Heart right ventricle (tissue), 16 donors: ENCODE measurements at places on chromosomes 2 and 18. TPM values are rescaled to one million over a fixed set of nuclear protein-coding genes. Genes with fewer than 3 reads are reported as not detected.

GRCh38 chr2:10481055-10481665 lies 33.0 kb upstream of the ODC1 start:
- H3K4me1 ChIP-seq = no peaks in the 10 kb centered on the region
- DNase-seq = no peak
- H3K27me3 ChIP-seq = peaks cover 8% of the 10 kb centered on the region
- H3K27ac ChIP-seq = no peak overlapping the region
- H3K36me3 ChIP-seq = no peaks in the 10 kb centered on the region

- H3K27me3 ChIP-seq = no peaks in the 10 kb centered on the region
- no peak overlapping the region for H3K27ac ChIP-seq
- no peak overlapping the region for H3K4me3 ChIP-seq
- no peak for DNase-seq
Measured at GRCh38 chr2:161115605-161116380, 44.4 kb upstream of the TANK start.

The FAM110C gene
- total RNA-seq = 2.4 TPM

DNA sequence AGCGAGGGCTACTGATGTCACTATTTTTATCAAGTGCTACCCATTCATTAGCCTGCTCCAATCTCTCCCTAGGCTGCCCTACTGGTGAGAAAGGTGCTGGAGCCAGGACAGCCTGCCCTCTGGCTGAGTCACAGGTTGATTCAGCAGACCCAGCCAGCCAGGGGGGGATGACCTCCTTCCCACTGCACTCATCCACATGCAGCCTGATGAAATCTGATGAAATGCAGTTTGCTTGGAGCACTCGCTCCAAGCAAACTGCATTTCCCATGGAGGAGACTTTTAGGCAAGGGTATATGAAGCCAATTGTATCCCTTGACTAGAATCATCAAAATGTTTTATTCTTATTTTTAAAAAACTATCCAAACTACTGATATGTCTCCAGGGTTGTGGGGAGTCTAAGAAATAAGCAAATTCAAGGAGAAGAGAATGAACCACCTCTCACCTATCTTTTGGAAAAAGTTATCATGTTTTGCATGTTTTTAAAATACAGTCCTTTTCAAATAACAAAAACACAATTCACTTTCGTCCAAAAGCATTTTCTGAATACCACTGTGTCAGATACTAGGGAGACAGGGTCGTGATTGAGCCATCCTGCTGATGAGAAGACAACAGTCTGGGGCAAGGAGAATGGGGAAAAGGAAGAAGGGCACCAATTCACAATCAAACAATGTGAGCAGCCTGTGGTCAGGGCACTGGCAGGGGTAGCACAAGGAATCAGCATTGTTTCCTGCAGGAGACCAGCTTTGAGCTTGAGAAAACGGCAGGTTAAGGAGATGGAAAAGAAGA lies 128.3 kb downstream of the AFF3 start:
- no peaks in the 10 kb centered on the region for H3K36me3 ChIP-seq
- DNase-seq = peak; percentile 59
- no peak overlapping the region for H3K4me3 ChIP-seq
- H3K27ac ChIP-seq = no peak overlapping the region

DNA sequence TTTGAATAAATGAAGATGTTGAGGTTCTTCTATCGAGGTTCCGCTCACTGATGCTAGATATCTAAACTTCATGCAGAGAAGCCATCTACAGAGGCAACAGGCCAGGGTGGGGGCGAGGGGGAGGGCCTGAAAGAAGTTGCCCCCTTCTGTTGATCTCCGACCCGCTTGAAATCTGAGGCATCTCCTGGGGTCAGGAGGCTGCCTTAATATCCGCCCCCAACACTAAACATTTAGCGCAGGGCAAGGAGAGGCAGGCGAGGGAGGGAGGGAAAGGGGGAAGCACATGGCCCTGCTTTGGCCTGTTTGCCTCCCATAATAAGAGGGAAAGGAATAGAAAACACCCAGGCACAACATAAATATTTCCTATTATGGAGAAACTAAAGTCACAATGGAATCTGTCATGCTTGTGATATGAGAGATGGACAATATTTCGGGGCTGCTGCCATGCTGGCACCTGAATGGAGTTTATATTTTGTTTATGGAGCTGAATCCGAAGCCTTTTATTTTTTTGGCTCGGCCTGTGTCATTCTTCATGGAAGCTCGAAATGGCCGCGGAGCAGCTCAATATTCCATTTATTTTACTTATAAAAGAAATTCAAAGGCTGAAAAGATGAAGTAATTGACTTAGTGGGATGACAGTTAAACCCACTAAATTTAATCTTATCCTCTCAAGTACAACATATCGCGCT lies 221.1 kb downstream of the INSIG2 start:
- peaks cover 66% of the 10 kb centered on the region for H3K27me3 ChIP-seq
- H3K36me3 ChIP-seq = no peaks in the 10 kb centered on the region
- H3K27ac ChIP-seq = no peak overlapping the region
- peak overlapping the region; percentile 61 for H3K4me3 ChIP-seq

DNA sequence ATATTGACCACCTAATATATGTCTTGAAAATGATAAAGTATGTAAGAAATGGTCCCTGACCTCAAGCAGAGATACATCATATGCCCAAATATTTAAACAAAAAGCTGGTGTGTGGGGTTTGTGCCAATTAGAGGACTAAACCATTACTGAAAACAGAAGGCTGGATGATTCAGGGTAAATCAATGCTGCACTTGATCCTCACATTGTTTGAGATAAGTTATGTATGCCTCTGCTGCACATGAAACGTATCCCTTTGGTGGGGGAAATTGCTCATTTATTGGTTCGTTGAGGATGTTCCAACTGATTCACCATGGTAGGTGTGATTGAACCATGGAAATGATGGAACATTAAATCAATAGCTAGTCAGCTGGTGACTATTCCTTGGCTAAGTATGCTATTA lies 24.7 kb upstream of the DARS1 start:
- no peak overlapping the region for H3K27ac ChIP-seq
- peaks cover 54% of the 10 kb centered on the region for H3K4me1 ChIP-seq
- no peak overlapping the region for H3K4me3 ChIP-seq
- no peaks in the 10 kb centered on the region for H3K36me3 ChIP-seq
- no peaks in the 10 kb centered on the region for H3K27me3 ChIP-seq

The GAL3ST2 gene
- not detected for total RNA-seq

GRCh38 chr18:64219517-64219916 lies 70.6 kb upstream of the LINC00305 start:
- H3K4me1 ChIP-seq = no peaks in the 10 kb centered on the region
- H3K36me3 ChIP-seq = no peaks in the 10 kb centered on the region
- no peak overlapping the region for H3K4me3 ChIP-seq
- H3K27ac ChIP-seq = no peak overlapping the region
- H3K27me3 ChIP-seq = no peaks in the 10 kb centered on the region

The GDF7 gene
- total RNA-seq = 0.99 TPM

DNA sequence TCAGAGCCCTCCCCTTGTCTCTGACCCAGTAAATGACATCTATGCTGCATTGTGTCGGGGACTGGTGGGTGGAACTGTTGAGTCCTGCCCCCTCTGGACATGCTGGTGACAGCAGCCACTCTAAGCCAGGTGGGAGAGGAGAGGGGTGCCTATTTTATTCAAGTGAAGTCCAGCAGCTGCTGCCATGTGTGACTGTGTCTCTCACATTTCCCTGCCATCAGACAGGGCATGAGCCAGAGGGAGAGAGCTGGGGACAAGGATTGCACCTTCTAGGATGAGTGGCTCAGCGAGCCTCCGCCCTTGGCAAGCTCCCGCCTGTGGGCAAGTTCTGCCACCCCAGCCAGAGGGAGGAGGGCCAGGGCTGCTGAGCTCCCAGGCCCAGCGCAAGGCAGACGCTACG lies 13.7 kb downstream of the NGEF start:
- no peaks in the 10 kb centered on the region for H3K4me1 ChIP-seq
- H3K36me3 ChIP-seq = no peaks in the 10 kb centered on the region
- DNase-seq = no peak
- no peaks in the 10 kb centered on the region for H3K27me3 ChIP-seq

The CAPN14 gene
- total RNA-seq = 0.26 TPM

- no peak overlapping the region for H3K27ac ChIP-seq
- no peaks in the 10 kb centered on the region for H3K4me1 ChIP-seq
- H3K36me3 ChIP-seq = no peaks in the 10 kb centered on the region
- no peak for DNase-seq
- no peaks in the 10 kb centered on the region for H3K27me3 ChIP-seq
- H3K4me3 ChIP-seq = no peak overlapping the region
Measured at GRCh38 chr2:238585836-238586821, 159.4 kb downstream of the ASB1 start.

The C2orf80 gene
- not detected for total RNA-seq

The SLC23A3 gene
- 0.38 TPM for total RNA-seq

DNA sequence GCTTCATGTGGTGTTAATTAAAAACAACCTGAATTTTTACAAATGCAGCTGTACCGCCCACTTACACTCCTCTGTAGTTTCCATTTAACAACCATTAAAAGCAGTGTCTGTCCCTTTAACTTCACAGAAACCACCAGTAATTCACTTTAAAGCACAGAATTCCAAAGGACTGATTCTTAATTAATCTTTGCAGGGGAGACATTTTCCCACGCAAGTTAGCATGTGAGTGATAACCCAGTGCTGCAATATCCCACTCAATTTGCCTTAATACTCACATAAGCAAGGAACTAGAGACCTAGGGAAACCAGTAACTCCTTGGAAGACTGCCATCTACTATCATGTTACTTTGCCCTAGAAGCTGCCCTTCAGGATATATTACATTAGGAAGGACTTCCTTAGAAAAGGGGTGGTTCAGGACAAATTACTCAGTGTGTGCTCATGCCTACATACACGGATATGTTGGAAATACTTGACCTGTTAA lies 102.3 kb downstream of the OSR1 start:
- H3K27me3 ChIP-seq = no peaks in the 10 kb centered on the region
- no peak overlapping the region for H3K27ac ChIP-seq
- no peaks in the 10 kb centered on the region for H3K36me3 ChIP-seq
- DNase-seq = no peak
- no peaks in the 10 kb centered on the region for H3K4me1 ChIP-seq

GRCh38 chr2:234771176-234771575 lies 180.6 kb upstream of the SH3BP4 start:
- H3K4me3 ChIP-seq = no peak overlapping the region
- DNase-seq = no peak
- no peaks in the 10 kb centered on the region for H3K4me1 ChIP-seq
- no peak overlapping the region for H3K27ac ChIP-seq

GRCh38 chr2:46804794-46805193 lies 110.8 kb downstream of the MCFD2 start:
- no peaks in the 10 kb centered on the region for H3K36me3 ChIP-seq
- no peak overlapping the region for H3K27ac ChIP-seq
- H3K4me3 ChIP-seq = no peak overlapping the region
- no peak for DNase-seq
- H3K27me3 ChIP-seq = no peaks in the 10 kb centered on the region

GRCh38 chr18:56627991-56628390 lies 10.4 kb downstream of the TXNL1 start:
- peaks cover 33% of the 10 kb centered on the region for H3K36me3 ChIP-seq
- no peaks in the 10 kb centered on the region for H3K27me3 ChIP-seq
- H3K4me3 ChIP-seq = no peak overlapping the region
- H3K27ac ChIP-seq = no peak overlapping the region
- DNase-seq = no peak

DNA sequence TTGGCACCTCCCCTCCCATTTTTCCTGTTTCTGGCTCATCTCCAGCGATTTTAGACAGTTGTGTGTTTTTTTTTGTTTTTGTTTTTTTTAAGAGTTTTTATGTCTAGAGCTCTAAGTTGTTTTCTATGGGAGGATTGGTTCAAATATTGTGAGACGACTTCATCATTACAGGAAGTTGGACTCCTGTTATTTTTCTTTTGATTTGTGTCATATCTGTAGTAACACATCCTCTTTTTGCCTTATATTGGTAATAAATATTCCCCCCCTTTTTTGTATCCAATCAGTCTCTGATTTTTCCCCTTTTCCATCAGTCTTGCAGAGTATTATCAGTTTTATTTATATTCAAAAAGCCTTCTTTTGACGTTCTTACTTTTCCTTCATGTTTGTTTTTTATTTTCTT lies 89.0 kb downstream of the KIAA1328 start:
- no peaks in the 10 kb centered on the region for H3K36me3 ChIP-seq
- H3K27me3 ChIP-seq = no peaks in the 10 kb centered on the region
- H3K4me1 ChIP-seq = no peaks in the 10 kb centered on the region
- H3K4me3 ChIP-seq = no peak overlapping the region
- no peak for DNase-seq

GRCh38 chr2:11541693-11542274 lies 7.9 kb downstream of the GREB1 start:
- H3K27ac ChIP-seq = no peak overlapping the region
- H3K27me3 ChIP-seq = no peaks in the 10 kb centered on the region
- H3K36me3 ChIP-seq = no peaks in the 10 kb centered on the region

GRCh38 chr2:144078106-144078505 lies 441.8 kb downstream of the ZEB2 start:
- no peaks in the 10 kb centered on the region for H3K4me1 ChIP-seq
- H3K4me3 ChIP-seq = no peak overlapping the region
- DNase-seq = no peak

GRCh38 chr2:217618744-217619143 lies 384.1 kb downstream of the TNS1 start:
- no peak overlapping the region for H3K27ac ChIP-seq
- H3K4me1 ChIP-seq = peaks cover 4% of the 10 kb centered on the region
- no peaks in the 10 kb centered on the region for H3K36me3 ChIP-seq
- no peak overlapping the region for H3K4me3 ChIP-seq

GRCh38 chr2:195105581-195105980 lies 551.4 kb upstream of the SLC39A10 start:
- DNase-seq = no peak
- no peak overlapping the region for H3K4me3 ChIP-seq
- no peaks in the 10 kb centered on the region for H3K36me3 ChIP-seq
- H3K27ac ChIP-seq = no peak overlapping the region

GRCh38 chr18:37419315-37419714 lies 146.3 kb downstream of the CELF4 start:
- no peak for DNase-seq
- H3K27me3 ChIP-seq = no peaks in the 10 kb centered on the region
- no peak overlapping the region for H3K27ac ChIP-seq
- no peak overlapping the region for H3K4me3 ChIP-seq
- H3K36me3 ChIP-seq = no peaks in the 10 kb centered on the region

- H3K4me1 ChIP-seq = no peaks in the 10 kb centered on the region
- H3K27me3 ChIP-seq = no peaks in the 10 kb centered on the region
- H3K36me3 ChIP-seq = no peaks in the 10 kb centered on the region
Measured at GRCh38 chr2:195819276-195819675, 162.2 kb downstream of the SLC39A10 start.

DNA sequence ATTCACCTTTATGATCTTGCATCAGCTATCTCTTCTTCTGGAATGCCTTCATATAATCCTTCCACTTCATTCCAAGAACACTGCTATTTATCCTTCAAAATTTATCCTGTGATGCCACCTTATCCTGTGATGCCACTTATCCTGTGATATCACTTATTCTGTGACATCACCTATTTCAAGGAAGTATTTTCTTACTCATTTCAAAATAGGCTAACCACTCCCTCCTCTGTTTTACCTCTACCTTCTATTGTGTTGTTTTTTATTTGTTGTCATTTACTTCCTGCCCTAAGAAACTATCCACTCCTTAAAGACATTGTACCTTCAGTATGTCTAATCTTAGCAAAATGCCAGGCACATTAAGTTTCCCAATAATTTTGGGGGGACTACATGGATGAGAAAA lies 38.8 kb downstream of the CD226 start:
- no peak overlapping the region for H3K4me3 ChIP-seq
- DNase-seq = no peak
- H3K27ac ChIP-seq = no peak overlapping the region
- no peaks in the 10 kb centered on the region for H3K4me1 ChIP-seq
- H3K36me3 ChIP-seq = no peaks in the 10 kb centered on the region

GRCh38 chr2:24435391-24436316 lies 55.4 kb upstream of the NCOA1 start:
- peaks cover 52% of the 10 kb centered on the region for H3K4me1 ChIP-seq
- peak; percentile 48 for DNase-seq
- peak overlapping the region; percentile 69 for H3K27ac ChIP-seq
- H3K36me3 ChIP-seq = no peaks in the 10 kb centered on the region
- no peaks in the 10 kb centered on the region for H3K27me3 ChIP-seq
- peak overlapping the region; percentile 20 for H3K4me3 ChIP-seq
